ENCODE measurements at places on chromosomes 12 and 14. TPM values are rescaled to one million over a fixed set of nuclear protein-coding genes. Genes with fewer than 3 reads are reported as not detected.

Gene PDE3A
- total RNA-seq, result 7.6 TPM

GRCh38 chr12:66354291-66354690 lies 52.0 kb downstream of the HELB start:
- no peak overlapping the region for H3K27ac ChIP-seq
- H3K4me3 ChIP-seq, result no peak overlapping the region
- no peaks in the 10 kb centered on the region for H3K4me1 ChIP-seq
- peaks cover 1% of the 10 kb centered on the region for H3K36me3 ChIP-seq

Gene PIK3C2G
- not detected for total RNA-seq

DNA sequence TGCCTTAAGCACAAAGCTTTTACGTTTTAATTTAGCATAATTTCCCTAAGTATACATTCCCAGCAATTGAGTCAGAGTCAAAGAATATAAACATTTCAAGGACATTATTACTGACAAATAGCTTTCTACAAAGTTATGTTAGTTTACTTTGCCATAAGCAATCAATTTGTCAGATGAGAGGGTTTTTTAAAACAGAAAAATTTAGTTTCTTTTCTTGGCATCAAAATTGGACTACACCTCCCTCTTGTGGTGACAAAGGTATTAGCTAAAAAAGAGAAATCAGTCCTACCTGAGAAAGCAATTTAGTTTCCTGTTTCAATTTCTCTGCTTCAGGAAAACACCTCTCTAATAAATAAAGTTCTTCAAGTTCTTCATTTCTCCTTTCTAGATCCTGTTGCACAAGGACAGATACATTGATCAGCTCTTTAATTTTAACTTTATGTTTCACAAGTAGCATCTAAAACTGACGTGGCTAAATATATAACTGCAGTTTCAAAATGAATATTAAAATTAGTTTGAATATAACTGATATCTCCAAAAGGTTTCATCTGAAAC lies 39.9 kb downstream of the DNAI7 start:
- DNase-seq, result no peak
- H3K4me1 ChIP-seq, result peaks cover 12% of the 10 kb centered on the region
- no peaks in the 10 kb centered on the region for H3K36me3 ChIP-seq
- no peak overlapping the region for H3K27ac ChIP-seq
- H3K27me3 ChIP-seq, result no peaks in the 10 kb centered on the region

GRCh38 chr14:23375527-23376251 lies 1.2 kb upstream of the CMTM5 start:
- no peaks in the 10 kb centered on the region for H3K36me3 ChIP-seq
- H3K4me3 ChIP-seq, result no peak overlapping the region
- H3K4me1 ChIP-seq, result no peaks in the 10 kb centered on the region
- no peak for DNase-seq
- H3K27me3 ChIP-seq, result no peaks in the 10 kb centered on the region
- H3K27ac ChIP-seq, result no peak overlapping the region
